ENCODE measurements at places on chromosomes 1 and 21.

DNA sequence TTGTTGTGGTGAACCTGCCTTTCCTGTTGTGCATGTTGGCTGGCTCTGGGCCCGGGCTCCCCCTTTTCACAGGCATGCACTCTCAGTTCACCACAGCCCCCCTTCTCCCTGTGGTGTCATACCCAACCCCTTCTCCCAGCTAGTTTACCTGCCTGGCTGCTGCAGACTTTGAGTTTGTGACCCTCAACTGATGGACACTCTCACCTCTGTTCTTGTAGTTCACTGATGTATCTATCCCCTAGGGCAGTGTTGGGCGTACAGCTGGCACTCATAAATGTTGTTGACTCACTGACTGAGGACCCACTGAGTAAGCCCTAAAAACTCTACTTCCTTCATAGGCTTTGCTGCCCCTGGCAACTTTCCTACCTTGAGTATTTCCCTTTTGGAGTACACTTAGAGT, 54.9 kb downstream of the WDR64 start:
- no peak for DNase-seq

DNA sequence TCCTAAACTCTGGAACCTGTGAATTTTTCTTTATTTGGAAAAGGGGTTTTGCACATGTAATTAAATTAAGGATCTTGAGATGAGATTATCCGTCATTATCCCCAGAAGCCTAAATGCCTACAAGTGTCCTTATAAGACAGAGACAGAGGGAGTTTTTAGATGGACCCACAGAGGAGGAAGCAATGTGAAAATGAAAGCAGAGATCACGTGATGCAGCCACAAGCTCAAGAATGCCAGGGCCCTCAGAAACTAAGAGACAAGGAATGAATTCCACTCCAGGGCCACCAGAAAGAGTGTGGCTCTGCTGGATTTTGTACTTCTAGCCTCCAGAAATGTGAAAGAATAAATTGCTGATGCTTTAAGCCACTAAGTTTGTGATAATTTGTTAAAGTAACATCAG, 183.6 kb upstream of the UBE2U start:
- DNase-seq: no peak

- DNase-seq: no peak
Measured at GRCh38 chr1:225509770-225510169, 81.9 kb upstream of the LBR start.

- no peak for DNase-seq
Measured at GRCh38 chr1:115475901-115476300, 137.9 kb upstream of the NGF start.

GRCh38 chr21:39007532-39007931, 175.7 kb downstream of the PSMG1 start:
- no peak for DNase-seq

DNA sequence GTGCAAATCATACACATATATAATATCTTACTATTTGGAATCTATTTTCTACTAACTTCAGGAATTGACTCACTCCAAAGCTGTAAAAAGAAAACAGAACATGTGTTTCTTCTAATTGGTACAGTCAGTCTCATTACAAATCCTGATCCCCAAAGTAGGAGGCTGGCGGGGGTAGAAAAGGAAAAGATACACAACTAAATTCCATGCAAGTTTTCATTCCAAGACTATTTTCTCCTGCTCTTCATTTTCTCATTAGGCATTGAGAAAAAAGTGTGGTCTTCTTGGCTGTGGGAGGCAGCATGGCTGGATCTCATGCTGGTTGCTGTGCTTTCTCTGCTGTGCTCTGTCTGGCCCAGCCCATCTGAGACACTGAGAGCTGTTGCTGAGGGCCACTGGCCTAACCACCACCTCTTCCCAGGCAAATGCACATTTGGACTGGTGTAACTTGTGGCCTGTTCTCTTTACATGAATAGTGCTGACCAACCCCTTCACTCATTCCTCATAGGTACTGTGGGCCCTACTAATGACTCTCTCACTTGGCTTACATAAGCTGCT, 1107.5 kb upstream of the B3GALT2 start:
- no peak for DNase-seq

- DNase-seq: no peak
Measured at GRCh38 chr1:41568204-41568603, 83.7 kb upstream of the EDN2 start.

DNA sequence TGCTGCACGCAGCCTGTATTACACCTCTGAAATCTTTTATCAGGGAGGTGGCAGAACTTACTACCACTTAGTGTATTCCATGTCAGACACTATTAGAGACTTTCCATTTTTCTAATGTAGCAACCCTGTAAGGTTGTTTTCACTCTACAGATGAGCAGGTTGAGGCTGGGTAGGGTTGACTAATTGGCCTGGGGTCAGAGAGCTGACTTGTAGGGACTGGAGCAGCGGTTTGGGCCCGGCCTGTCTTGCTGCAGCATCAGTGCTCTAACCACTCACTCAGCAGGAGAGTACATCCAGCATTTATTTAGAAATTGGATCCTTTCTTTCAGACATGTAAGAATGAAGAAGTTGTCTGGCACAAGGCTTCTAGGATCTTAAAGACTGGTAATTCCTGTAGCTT, 25.7 kb upstream of the NBL1 start:
- no peak for DNase-seq

- DNase-seq: no peak
Measured at GRCh38 chr1:68183895-68184294, 48.4 kb downstream of the WLS start.

DNA sequence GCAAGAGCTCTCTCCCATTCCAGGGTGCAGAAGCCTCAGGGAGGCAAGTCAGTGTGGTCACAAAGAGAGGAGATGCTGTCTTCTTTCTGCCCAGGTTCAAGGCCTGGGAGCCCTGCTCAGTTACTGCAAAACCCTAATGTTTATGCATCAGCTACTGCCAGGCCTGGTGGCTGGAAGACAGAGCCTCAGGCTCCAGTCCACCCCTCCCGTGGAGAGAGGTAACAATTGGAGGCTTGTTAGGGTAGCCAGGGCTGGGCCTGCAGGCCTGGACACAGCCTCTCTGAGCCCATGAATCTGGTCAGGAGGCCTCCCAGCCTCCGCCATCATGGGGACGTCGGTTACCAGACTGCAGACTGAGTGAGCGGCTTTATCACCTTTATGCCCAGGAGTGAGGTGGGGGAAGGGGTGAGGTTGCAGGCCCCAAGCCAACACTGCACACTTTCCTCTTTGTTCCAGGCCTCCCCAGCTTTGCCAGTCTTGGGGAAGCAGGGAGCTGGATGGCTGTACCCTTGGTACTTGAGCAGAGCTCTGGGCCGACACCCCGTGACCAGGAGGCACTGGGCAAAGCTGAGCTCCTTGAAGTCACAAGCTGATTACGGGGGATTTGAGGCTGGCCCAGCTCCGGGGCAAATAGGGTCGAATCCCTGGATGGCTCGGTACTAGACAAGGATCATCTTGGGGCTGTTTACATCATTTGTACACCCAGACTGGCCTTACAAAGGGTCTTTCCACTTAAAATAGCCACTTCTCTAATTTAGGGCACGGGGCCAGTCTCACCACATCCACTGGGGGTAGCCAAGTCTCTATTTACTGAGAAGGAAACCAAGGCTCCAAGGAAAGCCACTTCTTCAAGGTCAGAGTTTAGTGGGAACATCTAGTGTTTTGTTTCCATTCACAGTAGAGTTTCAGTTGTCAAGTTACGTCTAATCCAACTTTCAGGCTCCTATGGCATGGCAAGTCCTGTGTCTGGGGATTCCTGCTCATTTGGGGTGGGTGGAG, 5.2 kb downstream of the SLC2A1 start:
- no peak for DNase-seq

- no peak for DNase-seq
Measured at GRCh38 chr1:57991289-57991688, 555.2 kb downstream of the OMA1 start.

DNA sequence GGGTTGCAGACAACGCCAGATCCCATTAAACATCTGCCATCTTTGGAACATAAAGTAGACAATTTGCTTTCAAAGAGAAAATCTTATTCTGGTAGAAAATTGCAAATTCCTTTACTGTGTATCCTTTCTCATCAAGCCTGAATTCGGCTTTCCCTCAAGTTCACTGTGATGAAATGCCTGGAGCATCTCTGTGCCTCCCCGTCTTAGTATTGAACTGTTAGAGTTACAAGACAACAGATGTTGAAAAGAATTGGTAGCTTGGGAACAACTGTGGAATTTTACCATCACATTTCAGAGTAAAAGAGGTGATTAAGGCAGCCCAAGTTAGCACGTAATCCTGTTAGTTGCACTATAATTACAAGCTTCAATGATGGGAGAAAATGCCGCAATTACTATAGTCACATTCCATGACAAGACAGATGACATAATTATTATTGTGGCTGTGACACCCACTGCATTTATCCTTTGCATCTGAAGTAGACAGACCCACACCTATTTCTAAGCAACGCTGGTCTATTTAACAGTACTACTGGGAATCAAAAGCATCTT, 54.4 kb upstream of the B3GALNT2 start:
- DNase-seq: no peak

DNA sequence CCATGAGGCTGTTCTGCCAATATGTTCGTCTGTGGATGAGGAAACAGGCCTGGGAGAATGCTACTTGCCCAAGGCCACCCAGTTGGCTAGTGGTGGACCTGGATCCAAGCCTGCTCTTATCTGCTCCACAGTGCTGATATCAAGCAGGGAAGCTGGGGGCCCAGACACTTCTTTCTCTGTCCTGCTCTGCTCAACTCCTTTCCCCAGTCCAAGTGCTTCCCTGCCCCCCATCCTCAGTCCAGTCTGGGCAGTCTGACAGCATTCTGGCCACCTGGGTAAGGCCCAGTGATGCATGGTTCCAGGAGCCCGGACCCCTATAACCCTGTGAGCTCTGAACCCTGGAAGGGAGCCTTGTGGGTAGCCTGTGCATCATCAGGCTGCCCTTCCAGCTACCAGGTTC, 4.2 kb upstream of the PAQR7 start:
- no peak for DNase-seq

- DNase-seq: no peak
Measured at GRCh38 chr1:38827318-38827717, 32.3 kb downstream of the RRAGC start.

- no peak for DNase-seq
Measured at GRCh38 chr1:110336300-110337039, 2.7 kb upstream of the RBM15 start.

DNA sequence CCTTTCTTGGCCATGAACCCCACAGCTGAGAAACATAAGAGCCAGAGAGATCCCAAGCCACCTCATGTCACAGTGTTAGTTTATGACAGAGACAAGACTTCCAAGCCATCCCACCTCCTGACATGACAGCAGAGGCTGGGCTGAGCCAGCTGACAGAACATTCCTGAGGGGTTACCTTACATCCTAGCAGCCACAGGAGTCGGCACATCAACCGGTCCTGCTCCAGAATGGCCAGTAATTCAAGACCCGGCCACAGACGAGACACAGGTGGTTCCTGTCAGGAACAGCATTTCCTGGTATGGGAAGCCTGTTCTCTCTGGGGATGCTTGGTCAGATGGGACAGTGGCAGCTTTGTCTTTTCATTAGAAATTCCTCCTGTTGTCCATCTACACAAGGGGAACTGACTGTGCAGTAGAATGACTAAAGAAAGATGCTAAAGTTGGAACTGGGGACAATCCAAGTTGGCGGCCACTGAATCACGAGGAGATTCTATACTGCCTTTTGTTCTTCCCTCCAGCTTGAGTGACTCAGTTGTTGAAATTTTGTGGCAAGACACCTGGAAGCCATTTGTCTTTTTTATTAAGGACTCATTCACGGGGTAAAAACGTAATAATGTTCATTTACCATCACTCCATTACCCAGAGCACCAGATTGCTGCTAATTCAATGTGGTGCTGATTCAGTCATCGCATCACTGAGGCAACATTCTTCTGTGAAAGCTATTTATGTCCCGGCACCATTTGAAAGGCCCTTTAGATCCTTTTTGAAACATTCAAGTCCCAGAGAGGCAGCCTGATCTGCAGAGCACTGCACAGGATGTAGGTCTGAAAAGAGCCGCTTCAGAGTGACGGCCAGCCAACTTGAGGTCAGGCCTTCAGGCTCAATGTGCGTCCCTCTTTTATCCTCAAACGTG, 37.2 kb upstream of the NPL start:
- DNase-seq: no peak

Data from ascending aorta (tissue), 2 donors.